ENCODE measurements at places on chromosomes 2 and 18. TPM values are rescaled to one million over a fixed set of nuclear protein-coding genes. Genes with fewer than 3 reads are reported as not detected.

- no peak for DNase-seq
Measured at GRCh38 chr2:43157506-43158246, 68.7 kb downstream of the ZFP36L2 start.

- DNase-seq = no peak
Measured at GRCh38 chr2:31166925-31167324, 28.7 kb upstream of the GALNT14 start.

- DNase-seq = no peak
Measured at GRCh38 chr18:79217979-79218604, 148.9 kb downstream of the ATP9B start.

DNA sequence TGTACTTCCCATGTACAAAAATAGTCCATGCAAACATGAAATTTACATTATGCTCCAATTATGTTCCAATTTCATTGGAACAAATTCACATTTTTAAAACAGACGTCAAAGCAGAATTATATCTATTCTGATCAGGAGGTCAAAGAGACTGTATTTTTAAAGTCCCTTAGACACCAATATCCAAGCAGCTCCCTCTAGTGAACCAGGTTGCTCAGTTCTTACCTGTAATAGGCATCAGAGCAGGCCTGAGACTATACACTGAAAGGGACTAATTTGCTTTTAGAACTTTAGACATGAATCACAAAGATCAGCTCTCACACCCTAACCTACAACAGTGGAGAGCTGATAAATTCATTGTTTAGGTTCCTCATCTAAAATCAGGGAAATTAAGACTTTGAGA, 273.9 kb downstream of the MBD2 start:
- no peak for DNase-seq

DNA sequence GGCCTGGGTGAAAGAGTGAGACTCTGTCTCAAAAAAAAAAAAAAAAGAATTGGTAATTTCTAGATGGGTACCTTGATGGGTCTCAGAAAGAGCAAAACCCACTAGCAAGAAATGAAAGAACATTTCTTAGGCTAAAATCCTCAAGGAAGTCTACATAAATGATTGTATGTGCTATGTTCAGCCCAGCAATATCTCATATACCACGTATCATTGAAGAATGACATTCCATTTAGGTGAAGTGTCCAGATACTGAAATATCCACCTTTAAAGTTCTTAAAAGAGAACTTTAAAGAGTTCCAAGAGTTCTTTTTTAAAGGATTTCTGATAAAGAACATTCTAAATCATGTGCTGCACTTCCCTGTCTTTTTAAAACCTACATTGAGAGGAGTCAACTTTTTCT, 19.2 kb downstream of the NRP2 start:
- DNase-seq = no peak

- no peak for DNase-seq
Measured at GRCh38 chr18:70194227-70194890, 11.1 kb downstream of the RTTN start.

DNA sequence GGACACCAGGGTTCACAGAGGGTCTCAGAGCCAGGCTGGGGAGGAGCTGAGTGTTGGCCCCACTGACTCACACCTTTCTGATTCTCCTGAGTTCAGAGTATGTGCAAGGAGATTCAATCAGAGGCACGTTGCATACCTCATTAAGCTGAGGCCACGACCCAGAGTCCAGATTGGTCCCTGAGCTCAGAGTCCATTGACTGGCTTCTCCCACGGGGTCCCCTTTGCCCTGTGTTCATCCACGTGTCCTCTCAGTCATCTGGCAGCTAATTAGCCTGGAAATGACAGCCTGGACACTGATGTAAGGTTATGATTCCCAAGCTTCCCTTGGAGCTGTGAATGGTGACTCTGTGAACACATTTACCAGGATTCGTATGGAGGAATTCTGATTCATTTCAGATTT, 267.2 kb downstream of the SH3BP4 start:
- no peak for DNase-seq

DNA sequence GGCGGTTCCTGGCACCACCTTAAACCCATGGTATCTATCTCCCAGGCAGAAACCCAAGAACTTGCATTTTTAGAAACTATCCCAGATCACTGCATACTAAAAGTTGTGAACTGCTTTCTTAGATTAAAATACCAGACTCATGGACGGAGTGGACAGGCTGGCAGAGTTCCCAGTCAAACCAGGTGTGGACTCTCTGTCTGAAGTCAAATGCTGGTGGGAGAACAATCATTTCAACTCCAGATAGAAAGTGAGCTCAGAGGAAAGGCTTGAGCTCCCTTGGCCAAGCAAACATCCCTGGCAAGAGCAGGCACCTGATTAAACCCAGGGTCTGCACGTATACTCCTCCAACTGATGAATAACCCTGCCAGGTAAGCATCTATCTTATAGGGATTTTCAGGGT, 19.5 kb downstream of the NXPH2 start:
- DNase-seq = no peak

DNA sequence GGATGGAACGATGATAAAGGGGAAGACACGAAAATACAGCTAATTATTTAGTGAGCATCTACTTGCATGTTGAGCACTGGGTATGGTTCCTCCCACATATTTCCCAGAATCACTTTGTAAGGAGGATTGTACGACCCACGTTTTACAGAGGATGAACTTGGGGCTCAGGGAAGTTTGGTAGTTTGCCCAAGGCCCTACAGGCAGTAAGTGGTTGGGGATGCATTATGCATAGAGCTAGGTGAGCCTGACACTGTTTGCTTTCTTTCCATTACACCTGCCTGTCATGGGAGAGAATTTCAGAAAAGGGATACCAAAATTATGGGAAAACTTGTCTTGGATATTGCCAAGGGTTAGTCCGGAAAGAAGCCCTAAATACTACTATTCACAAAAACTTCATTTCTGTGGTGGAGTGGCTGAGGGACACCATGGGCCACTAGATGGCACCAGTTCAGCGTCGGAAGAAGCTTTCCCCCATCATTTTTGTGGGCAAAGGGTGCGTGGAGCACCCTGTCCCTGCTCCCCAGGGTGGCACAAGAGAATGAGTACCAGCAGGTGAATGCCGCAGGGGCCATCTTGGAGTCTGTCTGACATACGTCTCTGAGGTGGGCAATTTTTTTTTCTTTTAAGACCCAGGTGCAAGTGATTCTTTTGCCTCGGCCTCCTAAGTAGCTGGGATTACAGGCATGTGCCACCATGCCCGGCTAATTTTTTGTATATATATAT, 23.5 kb upstream of the C18orf32 start:
- DNase-seq = peak; percentile 56

- no peak for DNase-seq
Measured at GRCh38 chr18:13320096-13320495, 101.5 kb downstream of the LDLRAD4 start.

- no peak for DNase-seq
Measured at GRCh38 chr18:50880119-50880465, 1.2 kb downstream of the ME2 start.

- no peak for DNase-seq
Measured at GRCh38 chr2:24337890-24338289, 22.4 kb downstream of the ITSN2 start.

GRCh38 chr2:22596306-22596705, 788.7 kb upstream of the KLHL29 start:
- DNase-seq = no peak

- no peak for DNase-seq
Measured at GRCh38 chr2:168174756-168175155, 72.6 kb downstream of the STK39 start.

GRCh38 chr2:204129591-204130294, 193.2 kb downstream of the ICOS start:
- no peak for DNase-seq

DNA sequence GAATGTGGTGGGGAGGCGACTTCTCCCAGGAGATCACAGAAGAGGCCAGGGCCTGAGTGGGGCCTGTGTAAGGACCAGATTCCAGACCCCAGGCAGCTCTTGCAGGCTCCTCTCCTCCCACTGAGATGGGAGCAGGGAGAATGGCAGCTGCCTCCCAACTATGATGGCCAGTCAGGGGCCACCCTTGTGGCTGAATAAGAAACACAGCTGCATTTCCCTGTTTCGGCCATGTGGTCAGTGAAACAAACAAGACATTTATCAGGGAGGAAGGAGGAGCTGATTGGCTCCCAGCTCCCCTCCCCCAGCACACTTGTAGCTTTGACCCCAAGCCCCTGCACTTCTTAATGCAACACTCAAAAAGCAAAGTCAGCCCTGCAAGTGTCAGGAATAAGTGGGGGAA, 143.5 kb downstream of the CELF4 start:
- DNase-seq = no peak

GRCh38 chr2:187379869-187380268, 68.2 kb downstream of the CALCRL start:
- DNase-seq = no peak

GRCh38 chr18:53375621-53376020, 848.8 kb downstream of the MBD2 start:
- no peak for DNase-seq

DNA sequence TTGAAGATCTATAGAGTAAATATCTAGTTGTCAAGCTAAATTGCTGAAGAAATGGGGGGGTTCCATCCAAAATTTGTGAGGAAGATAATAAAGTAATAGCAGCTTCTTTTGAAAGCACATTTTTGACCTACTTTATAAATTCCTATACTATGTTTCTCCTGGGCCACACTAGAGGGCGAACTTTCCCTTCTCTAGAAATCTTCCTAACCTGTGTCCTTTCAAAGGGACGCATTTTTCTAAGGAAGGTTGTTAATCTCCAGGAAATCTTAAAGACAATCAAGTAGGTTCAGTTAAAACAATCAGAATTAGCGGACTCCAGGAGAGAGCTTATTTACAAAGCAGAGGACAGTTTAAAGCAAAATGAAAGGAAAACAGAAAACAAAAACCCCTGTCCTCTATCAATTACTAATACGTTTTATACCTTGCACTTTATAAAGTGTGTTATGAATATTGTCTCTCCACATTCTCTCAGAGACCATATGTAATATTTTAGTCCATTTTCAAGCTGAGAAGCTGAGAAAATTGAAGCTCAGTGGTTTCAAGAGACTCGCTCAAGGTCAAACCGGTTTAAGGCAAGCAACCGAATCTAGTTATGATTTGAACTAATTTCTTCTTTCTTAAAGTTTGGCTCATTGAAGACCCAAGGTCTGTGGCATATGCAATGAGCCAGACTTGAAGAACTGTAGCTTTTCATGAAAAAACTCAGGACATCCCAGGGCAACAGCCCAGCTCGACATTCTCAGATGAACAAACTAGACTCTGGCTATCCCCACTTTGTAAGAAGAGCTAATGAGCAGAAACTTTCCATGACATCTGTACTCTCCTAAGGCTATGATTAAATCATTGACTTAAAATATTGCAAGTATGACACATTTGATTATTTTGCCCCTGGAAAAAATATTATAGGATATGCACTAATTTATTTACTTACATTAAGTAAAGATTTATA, 273.6 kb downstream of the PAX3 start:
- no peak for DNase-seq

GRCh38 chr2:232668805-232669444, 28.2 kb upstream of the GIGYF2 start:
- peak; percentile 35 for DNase-seq

DNA sequence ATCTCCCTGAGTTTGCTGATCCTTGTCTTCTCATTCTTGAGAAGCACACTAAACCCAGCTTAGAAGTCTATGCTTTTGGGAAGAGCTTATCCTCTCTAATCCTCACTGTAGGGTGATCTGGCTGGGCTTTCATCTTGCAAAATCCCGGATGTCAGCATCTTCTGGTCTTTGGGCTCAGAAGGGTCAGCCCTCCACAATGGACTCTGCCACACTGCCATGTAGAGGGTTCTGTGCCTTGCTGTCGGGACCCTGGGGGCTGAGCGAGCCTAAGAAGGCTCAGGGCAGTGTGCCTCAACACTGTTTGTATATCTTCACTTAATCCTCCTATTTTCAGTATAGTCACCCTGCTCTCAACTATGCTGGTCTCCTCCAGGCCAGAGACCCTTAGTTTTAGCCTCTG, 102.3 kb downstream of the TGIF1 start:
- DNase-seq = no peak

GRCh38 chr2:105802587-105802986, 57.9 kb downstream of the NCK2 start:
- no peak for DNase-seq

GRCh38 chr2:101823859-101824258, 126.4 kb downstream of the MAP4K4 start:
- DNase-seq = no peak

- DNase-seq = no peak
Measured at GRCh38 chr2:213104092-213104902, 47.1 kb downstream of the IKZF2 start.

DNA sequence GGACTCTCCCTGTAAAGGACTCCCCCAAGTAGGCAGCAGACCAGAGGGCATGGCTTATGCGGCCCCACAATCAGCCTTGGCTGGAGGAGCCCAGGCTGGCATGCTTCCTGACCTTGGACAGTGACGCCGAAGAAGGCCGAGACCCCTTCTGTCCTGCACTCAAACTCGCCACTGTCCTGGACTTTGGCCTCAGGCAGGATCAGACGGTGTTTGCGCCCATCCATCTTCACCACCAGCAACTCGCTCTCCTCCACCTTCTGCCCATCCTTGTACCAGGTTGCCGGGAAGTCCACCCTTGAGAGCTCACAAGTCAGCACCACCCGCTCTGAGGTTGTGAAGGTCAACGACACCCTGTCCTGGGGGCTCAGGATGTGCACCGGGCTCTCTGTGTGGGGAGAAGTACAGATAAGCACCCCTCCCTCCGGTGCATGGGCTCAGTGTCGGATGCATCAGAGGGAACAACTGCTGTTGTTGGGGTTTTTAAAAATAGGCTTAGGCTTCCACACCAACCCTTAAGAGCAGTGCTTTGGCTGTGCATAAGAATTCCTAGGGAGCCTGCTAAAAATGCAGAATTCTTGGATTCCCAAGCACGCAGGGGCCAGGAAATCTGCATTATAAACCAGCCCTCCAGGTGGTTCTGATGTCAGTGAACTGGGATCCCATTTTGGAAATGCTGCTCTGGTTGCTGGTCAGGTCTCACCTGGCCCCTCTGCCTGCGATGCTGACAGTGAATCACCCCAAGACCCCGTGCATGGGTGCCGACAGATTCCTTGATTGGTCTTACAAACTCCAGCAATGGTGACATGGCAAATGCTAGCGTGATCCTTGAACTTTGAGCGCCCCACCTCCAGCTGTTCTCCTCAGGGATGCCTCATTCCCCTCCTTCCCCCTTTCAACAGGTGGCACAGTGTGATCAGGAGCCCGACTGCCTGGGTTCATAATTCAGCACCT, 5.9 kb downstream of the OBSL1 start:
- DNase-seq = no peak

DNA sequence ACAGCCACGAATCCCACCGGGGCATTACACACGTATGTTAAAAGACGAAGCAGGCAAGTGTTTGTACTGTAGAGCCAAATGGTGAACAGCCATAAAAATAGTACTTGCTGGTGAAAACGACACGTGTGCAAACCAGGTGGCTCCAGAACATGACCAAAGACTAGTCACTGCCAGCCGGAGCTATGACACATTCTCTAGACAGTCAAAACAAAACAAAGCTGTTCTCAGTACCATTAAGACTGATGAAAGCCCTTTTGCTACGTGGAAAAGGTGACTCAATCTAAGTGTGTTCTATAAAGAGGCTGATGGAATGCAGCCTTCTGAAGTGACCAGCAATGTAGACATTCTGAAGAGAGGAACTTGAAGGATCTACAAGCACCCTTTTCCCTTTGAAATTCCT, 367.7 kb upstream of the NETO1 start:
- DNase-seq = no peak

The RAB17 gene
- 4.6 TPM for total RNA-seq

The UGT1A6 gene
- not detected for total RNA-seq

The HSPE1 gene
- 96.8 TPM for total RNA-seq

The INO80C gene
- 1.8 TPM for total RNA-seq

The IL1R1 gene
- 142 TPM for total RNA-seq

The FSIP2 gene
- 1.7 TPM for total RNA-seq

The CCDC85A gene
- total RNA-seq = 6.8 TPM

The CELF4 gene
- 1.1 TPM for total RNA-seq

The EVA1A gene
- total RNA-seq = 1.2 TPM

The OR6B2 gene
- not detected for total RNA-seq

The SFTPB gene
- total RNA-seq = 2.5 TPM

The TPO gene
- not detected for total RNA-seq

Measured in ovary (tissue), 10 donors.